ENCODE measurements at places on chromosomes 1 and 21.

DNA sequence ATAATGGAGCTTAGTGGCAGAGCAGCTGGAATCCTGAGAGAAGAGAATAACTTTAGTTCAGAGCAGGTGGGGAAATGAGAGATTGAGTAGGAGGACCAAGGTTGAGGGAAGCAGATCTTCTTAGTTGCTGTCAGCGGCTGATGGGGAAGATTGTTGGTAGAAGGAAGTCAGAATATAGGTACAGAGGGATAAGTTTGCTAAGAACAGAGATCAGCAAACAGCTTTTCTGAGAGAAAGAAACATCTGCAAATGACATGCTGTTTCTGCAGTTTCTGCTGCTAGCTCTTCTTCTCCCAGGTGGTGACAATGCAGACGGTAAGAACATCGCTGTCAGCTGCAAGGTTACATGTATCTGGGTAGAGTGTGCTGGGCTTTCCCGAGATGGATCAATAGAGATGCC lies at the start of gene CD1C:
CD1C (plus strand) TSS at position 113 of the 400 bp plus-strand sequence; CDS start at position 255, 142 bp downstream.
- DNase-seq = no peak

DNA sequence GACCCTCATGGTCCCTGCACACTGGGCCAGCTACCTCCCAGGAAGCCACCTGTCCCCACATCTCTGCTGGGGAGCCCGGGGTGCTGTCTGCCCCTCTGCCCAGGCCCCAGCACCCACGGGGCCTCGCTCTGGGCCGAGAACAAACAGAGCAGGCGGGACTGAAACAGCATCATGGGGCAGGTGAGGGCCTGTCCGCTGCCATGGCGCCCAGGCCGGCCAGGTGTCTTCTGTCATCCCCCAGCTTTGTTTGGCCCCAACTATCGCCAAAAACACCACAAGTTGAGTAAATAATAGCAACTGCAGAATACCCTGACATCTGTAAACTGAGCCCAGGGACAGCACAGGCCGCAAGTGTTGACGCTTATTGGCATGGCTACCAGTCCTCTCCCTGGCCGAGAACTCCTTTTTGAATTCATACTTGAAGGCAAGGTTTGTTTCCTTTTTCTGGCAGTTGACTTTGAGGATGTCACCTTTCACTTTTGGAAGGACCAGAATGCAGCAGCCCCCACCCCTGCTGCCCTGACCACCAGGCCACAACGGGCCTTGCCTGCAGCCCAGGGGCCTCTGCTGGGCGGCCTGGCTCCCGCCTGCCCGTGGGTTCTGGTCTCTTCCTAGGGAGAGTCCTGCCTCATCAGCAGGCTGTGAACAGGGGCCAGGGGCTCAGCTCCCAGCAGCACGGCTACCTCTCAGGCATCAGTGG lies 152.7 kb downstream of the CASZ1 start:
- peak; percentile 19 for DNase-seq

DNA sequence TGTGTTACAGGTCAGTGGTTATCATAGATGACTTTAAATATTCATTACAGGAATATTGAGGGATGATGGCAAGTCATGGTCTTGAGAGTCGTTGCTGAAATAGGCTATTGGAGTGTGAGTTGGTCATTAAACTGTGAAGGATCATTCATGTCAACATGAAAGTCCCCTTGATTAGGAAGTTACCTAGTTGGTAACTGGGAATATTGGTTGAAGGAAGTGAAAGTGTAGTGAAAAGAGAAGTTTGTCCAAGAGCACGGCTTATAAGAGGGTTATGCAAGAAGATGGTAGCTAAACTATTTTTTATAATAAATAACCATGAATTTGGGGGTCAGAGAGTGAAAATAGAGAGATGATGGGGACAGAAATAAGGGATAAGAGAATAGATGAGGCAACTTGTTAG lies 16.9 kb downstream of the CRB1 start:
- no peak for DNase-seq

- DNase-seq = no peak
These were observed 114.3 kb upstream of the ZNF678 start for GRCh38 chr1:227449051-227449450.

DNA sequence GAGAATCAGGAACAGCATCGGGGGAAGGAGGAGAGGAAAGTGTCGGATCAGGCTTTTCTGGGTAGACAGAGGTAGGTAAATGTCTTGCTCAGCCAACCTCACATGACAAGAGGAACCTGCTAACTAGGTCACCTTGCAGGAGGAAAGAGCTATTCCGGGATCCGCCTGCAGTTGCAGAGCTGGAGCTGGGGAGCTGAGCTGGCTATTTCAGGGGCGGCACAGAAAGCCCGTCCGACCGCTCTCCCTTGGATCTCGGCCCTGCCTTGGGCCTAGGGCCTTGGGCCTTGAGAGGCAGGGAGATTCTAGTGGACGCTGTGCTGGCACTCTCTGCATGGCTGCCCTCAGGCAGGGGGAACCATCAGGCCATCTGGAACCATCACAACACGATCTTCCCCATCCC lies 56.5 kb upstream of the CTPS1 start:
- no peak for DNase-seq

GRCh38 chr1:201904579-201904978 lies 15.9 kb downstream of the SHISA4 start:
- no peak for DNase-seq

DNA sequence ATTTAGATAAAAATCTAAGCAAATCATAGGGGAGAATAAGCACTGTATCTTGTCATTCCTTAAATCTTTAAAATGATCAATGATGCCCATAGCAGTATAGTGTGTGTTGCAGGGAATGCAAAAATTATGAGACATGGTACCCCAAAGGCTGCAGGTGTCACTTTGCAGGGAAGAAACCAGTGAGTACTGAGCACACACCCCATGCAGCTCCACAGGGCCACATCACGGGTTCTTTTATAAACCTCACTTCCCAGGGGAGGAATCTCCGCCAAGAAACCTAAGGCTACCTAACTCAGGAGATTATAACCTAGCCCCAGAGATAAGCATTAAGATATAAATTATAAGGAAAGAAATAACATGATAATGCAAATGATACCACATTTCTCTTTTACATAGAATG lies 115.6 kb downstream of the APP start:
- no peak for DNase-seq
